NCI-H2081 (cell line): ENCODE measurements at places on chromosomes 5 and 9.

- DNase-seq: no peak
Measured at GRCh38 chr5:36264202-36264760, 22.6 kb upstream of the NADK2 start.

DNA sequence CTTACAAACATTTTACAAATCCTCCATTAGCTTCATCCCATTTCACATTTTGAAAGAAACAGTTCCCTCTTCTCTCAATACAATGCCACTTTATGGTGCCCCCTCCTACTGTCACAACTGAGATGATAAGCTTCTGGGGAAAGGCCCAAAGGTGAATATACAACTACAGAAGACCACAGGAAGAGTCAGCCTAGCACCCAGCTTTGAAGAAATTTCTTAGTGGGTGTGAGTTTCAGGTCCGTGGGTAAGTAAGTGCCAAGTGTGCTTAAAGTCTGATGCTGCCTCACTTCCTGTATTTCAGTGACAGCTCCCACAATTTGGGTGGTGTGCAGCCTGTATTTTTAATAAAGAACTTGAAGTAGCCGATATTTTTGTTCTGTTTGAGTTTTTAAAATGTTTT, 68.1 kb downstream of the ARHGEF28 start:
- DNase-seq: no peak

GRCh38 chr9:93081931-93082330, 14.1 kb upstream of the CARD19 start:
- DNase-seq: no peak

GRCh38 chr9:97744710-97745708, 47.9 kb upstream of the XPA start:
- no peak for DNase-seq

GRCh38 chr9:92141144-92142129, 26.2 kb upstream of the SPTLC1 start:
- DNase-seq: peak; percentile 33

GRCh38 chr5:10153808-10154537, 95.7 kb downstream of the ATPSCKMT start:
- DNase-seq: no peak

GRCh38 chr5:139951296-139951924, 91.7 kb downstream of the NRG2 start:
- DNase-seq: no peak

GRCh38 chr9:99808454-99808853, 13.2 kb upstream of the NR4A3 start:
- no peak for DNase-seq

DNA sequence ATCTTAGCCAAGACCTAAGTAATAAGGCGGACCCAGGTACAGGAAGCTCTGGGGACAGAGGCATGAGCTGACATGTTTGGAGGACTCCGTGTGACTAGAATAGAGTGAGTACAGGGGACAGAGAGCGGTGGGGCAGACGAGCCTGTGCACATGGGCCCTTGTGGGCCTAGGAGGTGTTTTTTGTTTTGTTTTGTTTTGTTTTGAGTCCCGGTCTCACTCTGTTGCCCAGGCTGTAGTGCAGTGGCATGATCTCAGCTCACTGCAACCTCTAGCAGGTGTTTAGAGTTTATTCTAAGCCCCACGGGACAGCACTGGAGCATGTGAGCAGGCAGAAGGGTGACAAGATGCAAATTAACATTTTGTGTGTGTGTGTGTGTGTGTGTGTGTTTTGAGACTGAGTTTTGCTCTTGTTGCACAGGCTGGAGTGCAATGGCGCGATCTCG, 3.1 kb upstream of the EEIG1 start:
- no peak for DNase-seq

- DNase-seq: no peak
Measured at GRCh38 chr5:179486596-179487051, 63.7 kb upstream of the RUFY1 start.

- DNase-seq: no peak
Measured at GRCh38 chr5:66511491-66511890, 84.7 kb upstream of the MAST4 start.

GRCh38 chr5:38265546-38266179, 7.3 kb downstream of the EGFLAM start:
- peak; percentile 67 for DNase-seq

GRCh38 chr9:99998266-99998665, 91.8 kb downstream of the STX17 start:
- DNase-seq: no peak

GRCh38 chr5:59102437-59102836, 519.6 kb downstream of the RAB3C start:
- DNase-seq: no peak

- no peak for DNase-seq
Measured at GRCh38 chr5:54517174-54517511, 416 bp upstream of the SNX18 start.

DNA sequence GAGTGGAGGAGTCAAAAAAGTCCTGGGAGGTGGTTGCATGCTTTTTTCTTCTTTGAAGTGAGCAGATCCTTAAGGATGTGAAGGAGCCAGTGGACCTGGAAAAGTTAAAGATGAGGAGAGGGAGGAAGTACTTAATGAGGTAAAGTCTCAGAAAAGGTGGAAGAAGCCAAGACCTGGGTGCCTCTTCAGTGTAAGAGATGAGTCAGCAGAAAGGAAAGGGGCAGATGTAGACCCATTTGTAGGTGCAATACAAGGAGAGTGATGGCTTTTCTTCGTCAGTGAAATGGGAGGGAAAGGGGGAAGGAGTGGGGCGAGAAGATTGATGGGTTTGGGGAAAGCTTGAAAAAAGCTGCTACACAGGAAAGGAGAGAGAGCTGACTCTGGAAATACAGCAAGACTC, 82.9 kb downstream of the ANGPTL2 start:
- no peak for DNase-seq

- no peak for DNase-seq
Measured at GRCh38 chr5:138930371-138931097, 55.4 kb upstream of the LRRTM2 start.

- DNase-seq: no peak
Measured at GRCh38 chr9:89649039-89649691, 44.4 kb downstream of the GADD45G start.

DNA sequence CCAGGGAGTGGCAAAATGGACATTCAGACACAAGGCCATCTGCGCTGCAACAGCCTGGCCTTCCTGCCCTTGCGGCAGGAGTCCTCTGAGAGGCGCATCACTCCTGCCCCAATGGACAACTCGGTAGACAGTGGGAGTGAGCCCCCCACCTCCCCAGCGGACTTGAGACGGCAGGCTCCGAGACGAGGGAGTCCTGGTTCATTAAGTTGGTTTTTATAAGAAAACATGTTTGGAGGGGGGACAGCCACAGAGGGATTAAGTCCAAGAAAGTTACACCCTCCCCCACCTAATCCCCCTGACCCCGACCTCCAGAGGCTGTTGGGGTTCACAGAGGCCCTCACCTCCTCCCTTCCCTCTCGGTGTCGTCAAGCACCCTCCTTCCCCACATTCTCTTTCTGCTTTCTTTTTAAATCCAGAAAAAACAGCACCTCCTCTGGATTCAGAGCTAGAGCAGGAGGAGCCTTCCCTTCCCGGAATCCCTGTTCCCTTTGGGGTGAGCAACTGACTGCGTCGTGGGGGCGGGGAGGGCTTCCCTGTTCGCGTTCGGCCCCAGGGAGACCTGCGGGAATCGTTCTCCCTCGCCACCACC, 1.8 kb upstream of the EGR1 start:
- no peak for DNase-seq

- no peak for DNase-seq
Measured at GRCh38 chr5:32130865-32131264, 43.3 kb downstream of the GOLPH3 start.

DNA sequence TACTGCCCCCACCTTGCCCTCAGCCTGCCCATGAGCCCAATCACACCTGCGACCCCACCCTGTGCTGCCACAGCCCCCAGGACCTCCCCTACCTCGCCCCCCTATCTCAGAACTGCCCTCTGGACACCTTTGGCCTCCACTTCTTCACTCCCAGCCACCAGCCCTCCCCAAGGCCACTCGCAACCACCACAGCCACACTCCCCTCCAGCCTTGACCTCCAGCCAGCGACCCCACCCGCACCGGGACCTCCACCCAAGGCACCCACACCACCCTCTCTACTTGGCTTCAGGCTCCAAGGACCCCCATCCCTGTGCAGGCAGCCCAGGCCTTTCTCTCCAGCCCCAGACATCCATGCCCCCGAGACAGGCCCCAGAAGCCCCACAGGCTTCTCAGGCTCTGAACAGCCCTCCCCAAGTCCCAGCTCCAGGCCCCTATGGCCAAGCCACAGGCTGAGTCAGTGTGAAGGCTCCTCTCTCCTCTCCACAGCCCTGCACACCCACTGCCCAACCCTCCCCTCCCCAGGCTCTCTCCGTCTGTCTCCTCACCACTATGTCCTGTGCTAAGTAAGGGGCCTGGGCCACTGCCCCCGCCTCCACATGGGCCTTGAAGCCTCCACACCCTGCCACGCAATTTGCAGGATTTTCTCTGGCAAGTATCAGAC, 2.0 kb downstream of the AK1 start:
- DNase-seq: no peak

DNA sequence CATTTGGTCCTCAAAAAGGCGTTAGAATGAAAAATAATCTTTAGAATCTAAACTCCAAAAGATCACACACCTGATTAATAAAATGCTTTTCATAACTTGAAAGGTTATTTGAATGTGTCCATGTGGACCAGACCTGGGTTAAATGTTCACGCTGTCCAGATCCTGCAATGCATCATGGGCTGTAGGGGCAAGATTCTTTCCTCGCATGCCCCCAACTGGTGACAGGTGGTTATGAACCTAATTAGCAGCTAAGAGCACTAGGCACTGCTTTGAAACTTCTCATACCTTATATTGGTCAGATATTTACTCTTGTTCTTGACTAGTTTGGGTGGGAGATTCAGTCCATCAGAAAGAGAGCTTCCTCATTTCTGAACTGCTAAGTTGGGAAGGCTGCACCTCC, 19.3 kb upstream of the PIP5K1B start:
- DNase-seq: no peak

- no peak for DNase-seq
Measured at GRCh38 chr9:38337181-38337580, 55.3 kb upstream of the ALDH1B1 start.

DNA sequence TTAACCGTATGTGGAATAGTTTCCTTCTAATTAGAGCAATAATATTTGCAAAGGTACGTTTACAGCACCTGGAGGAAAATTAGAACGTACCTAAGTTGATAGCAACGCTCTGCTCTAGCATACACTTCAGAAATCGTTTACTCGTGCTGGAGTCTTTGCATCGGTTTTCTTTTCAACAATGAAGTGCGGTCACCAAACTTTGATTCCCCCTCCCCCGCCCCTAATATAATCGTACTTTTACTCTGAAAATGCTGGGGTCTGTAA, 506 bp downstream of the ADAMTS19 start:
- DNase-seq: no peak

DNA sequence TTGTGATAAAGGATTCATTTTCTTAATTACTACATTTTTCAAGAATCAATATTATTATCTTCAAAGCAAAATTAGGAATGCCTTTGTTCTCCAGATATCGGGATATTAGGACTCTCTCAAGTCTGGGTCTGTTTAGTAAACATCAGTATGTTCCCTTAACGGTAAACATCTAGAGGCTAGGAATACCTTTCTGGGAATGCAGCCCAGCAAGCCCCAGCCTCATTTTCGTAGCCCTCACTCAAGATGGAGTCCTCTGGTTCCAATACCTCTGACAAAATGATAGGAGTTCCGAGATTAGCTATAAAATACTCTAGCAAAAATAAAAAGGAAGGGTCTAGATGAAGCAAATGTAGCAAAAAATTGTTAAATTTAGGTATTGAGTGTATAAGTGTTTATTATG, 84.5 kb downstream of the TEX10 start:
- no peak for DNase-seq

DNA sequence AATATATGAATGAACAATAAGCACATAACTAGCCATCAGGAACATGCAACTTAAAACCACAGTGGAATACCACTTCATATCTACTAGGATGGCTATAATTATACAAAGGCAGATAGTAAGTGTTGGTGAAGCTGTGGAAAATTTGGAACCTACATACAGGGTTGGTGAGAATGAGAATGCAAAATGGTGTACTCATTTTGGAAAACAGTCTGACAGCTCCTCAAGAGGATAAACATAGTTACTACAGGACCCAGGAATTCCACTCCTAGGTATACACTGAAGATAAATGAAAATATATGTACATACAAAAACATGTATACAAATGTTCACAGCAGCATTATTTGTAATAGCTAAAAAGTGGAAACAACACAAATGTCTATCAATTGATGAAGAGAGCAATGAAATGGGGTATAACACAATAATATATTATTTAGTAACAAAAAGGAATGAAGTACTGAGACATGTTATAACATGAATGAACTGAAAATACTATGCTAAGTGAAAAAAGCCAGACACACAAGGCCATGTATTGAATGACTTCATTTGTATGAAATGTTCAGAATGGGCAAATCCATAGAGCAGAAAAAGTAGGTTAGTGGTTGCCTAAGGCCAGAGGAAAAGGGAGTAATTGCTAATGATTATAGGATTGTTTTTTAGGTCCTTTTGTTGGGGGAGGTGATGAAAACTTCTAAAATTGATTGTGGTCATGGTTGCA, 31.2 kb upstream of the CDK5RAP2 start:
- no peak for DNase-seq

DNA sequence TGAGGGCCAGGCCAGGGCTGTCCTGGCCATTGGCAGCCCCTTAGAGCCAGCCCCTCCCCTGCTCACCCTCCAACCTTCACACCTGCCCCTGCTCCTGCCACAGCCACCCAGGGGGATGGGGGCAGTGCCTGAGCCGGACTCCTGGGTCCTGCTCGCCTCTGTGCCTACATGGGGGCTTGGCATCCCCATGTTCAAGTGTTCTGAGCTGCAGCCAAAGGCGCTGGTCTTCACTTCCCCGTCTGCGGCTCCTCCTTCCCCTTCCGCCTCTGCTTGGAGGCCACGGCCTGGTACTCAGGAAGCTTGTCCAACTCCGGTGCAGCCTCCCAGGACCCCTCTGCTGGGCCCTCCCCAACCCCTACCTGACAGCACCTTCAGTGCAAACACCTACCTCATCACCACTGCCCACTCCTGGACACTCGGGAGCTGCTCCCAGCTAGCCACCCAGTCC, 2.3 kb upstream of the DNLZ start:
- no peak for DNase-seq

GRCh38 chr9:120481248-120481647, 98.7 kb downstream of the CDK5RAP2 start:
- no peak for DNase-seq
